ENCODE measurements at places on chromosomes 2 and 18.
A peak's percentile ranks its signal among the peaks of the same experiment; 100 is the strongest.

DNA sequence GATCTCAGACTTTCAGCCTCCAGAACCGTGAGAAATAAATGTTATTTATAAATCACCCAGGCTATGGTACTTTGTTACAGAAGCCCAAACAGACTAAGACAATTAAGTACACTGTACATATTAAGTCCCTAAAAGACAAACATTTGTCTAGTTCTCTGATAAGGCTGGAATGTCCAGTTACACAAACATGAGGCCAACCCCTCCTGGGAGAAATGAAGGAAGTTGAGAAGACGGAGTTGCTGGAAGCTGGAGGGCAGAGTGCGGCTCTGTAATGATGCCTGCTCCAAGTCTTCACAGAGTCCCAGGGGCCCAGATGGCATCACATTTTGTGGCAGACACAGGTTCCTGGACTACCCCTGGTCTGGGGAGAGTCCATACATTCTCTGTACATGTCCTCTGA, 79.2 kb upstream of the ST8SIA3 start:
- DNase-seq, result no peak

- DNase-seq, result no peak
These were observed 255.7 kb downstream of the KLHL29 start for GRCh38 chr2:23640711-23641110.

DNA sequence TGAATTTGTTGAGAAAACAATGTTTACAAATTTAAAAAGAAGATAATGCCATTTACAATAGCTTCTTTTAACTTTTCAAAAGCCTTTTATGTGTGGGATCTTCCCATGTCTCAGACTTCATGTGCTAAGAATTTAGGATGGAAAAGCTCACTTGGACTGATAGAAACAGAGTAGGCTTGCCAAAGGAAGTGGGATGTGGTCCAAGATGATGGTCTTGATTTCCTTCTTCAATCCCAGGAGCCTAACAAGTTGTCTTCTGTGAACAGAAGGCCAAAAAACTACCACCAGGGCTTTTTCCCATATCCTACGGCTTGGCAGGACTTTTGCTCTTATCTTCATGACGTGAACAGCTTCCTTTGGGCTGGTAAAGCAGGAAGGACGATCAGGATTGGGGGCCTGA, 9.5 kb downstream of the CXCR4 start:
- DNase-seq, result no peak

- no peak for DNase-seq
These were observed 89.9 kb downstream of the TRIP12 start for GRCh38 chr2:229831805-229832509.

- DNase-seq, result no peak
These were observed 422.8 kb upstream of the HNRNPA3 start for GRCh38 chr2:176789751-176790150.

- peak; percentile 42 for DNase-seq
These were observed 403 bp downstream of the COL4A3 start for GRCh38 chr2:227164763-227165291.

DNA sequence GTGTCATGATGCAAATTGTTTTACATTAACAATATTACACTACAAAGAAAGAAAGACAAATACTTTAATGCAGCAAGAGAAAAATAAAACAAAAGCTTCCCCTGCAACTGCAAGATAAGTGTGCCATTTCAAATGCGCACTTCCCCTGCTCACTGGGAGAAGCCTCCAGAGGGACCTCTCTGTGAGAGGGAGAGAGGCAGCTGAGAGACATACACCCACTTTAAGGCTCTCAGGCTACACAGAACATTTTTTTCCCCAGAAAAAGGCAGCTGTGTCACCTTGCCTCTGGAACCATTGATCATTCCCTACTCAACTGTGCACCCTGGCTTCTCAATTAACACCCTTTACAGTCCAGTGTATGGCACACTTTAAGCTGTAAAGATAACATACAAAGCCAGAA, 75.2 kb downstream of the DPP4 start:
- DNase-seq, result no peak

GRCh38 chr18:2906704-2907549, 60.1 kb downstream of the EMILIN2 start:
- peak; percentile 50 for DNase-seq

DNA sequence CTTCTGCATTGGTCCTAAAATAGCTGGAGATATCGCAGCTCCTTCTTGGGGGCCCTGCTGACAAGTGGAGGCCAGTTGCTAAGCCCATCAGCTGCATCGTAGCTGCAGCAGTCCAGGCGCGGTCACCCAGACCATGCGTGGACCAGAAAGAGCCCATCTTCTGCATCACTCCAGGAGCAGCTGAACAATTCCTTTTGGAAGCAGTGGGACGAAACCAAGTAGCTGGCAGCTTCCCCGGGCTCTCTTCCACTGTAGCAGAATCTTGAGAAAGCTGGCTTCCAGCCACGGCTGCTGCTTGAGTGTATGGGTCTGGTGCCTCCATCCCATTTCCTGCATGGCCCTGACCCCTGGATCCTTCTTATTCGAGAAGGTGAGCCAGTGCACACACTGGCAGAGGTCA, 22.2 kb upstream of the CAB39 start:
- no peak for DNase-seq

DNA sequence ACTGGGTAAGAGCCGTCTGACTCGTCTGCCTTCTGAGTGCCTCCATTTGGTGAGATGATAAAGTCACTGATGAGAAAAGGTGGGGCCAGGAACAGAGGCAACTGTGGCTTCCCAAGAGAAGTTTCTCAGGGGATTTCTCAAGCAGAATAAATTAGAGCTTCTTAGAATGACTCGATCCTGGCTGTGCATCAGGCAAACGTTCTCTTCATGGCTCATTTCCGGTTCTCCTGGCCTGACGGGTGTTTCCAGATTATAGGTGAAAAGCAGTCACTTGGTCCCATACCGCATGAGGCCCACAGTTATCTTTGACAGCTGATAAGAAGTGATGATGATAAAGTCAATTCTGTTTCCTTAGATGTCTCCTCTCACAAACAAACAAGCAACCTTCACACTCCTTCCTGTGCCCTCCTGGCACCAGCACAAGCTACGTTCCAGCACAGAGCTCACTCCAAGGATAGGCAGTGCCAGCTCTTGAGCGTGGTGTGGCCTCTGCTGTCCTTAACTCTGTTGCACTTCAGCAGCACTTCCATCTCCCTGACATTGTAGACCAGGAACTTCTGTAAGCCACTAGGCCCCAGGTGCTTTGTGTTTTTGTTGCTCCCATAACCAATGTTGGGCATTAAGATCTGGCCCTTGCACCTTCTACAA, 37.8 kb upstream of the KCNF1 start:
- DNase-seq, result no peak

- DNase-seq, result peak; percentile 22
These were observed 49.8 kb downstream of the CAB39 start for GRCh38 chr2:230762317-230762896.

Measured in SW480 (cell line).